ENCODE measurements at places on chromosomes 3 and 15. TPM values are rescaled to one million over a fixed set of nuclear protein-coding genes. Genes with fewer than 3 reads are reported as not detected.

The CCDC9B gene
- total RNA-seq, result 2.6 TPM

DNA sequence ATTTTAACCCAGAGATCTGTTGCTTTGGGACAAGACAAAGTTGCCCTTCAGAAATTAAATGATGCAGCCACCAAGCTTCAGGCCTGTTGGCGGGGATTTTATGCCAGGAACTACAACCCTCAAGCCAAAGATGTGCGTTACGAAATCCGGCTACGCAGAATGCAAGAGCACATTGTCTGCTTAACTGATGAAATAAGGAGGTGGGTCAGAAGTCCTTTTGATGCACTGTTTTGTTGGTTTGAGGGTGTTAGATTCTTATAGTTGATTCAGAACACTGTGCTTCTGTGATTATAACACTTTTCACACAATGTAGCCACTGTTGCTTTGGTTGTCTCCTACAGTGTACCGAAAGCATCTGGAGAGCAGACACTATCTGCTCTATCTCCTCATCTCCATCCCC lies 20.8 kb upstream of the NXPE3 start:
- H3K4me1 ChIP-seq, result peaks cover 30% of the 10 kb centered on the region
- H3K36me3 ChIP-seq, result peaks cover 67% of the 10 kb centered on the region
- H3K4me3 ChIP-seq, result no peak overlapping the region
- no peak overlapping the region for H3K27ac ChIP-seq
- no peaks in the 10 kb centered on the region for H3K27me3 ChIP-seq

GRCh38 chr3:161069511-161070251 lies 35.5 kb downstream of the B3GALNT1 start:
- no peaks in the 10 kb centered on the region for H3K27me3 ChIP-seq
- DNase-seq, result no peak
- peak overlapping the region; percentile 31 for H3K27ac ChIP-seq
- no peak overlapping the region for H3K4me3 ChIP-seq
- H3K36me3 ChIP-seq, result no peaks in the 10 kb centered on the region

DNA sequence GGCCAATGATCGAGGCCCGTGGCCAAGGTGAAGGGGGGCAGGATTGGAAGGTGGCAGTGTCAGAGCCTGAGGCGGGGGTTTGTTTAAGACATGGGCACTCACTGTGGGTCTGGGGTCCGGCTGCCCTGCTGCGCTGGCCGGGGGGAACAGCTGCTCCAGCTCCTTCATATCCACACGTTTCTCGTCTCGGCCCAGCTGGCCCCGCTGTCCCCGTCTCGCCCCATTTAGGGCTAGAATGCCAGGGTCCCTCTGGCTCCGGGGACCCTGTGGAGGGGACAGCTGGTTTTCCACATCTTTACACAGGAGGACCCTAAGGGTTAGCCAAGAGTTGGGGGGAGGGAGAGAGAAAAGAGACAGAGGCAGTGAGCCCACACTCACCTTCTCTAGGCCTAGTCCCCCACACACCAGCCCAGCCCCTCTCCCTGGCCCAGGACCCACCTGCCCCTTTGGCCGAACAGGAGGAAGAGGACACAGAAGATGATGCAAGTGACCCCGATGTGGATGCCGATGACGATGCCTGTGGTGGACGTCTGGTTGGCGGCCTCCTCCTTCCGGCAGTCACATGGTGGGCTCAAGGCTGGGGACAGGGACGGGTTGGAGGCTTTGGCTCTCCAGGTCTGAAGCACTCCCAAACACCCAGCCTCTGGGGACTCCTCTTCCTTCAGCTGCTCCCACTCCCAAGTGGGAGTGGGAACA lies 25.0 kb downstream of the RNU5B-1 start:
- DNase-seq, result no peak
- peaks cover 2% of the 10 kb centered on the region for H3K27me3 ChIP-seq
- no peaks in the 10 kb centered on the region for H3K36me3 ChIP-seq

DNA sequence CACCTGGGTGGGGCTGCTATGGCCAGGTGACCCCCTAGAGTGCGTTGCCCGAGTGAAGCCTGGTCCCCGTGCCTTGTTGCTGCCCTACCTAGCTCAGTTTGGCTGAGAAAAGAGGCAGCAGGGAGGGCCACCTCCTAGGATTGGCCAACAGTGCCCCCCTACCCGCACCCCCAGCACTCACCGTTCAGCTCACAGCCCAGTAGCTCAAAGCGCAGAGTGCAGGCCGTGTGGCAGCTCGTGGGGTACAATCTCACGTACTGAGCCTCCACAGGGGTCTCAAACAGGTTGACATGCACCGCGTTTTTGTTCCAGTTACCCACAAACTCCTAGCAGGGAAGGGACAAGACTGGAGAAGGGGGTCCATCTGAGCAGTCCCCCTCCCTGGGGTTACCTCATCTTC lies 7.6 kb downstream of the MFGE8 start:
- peaks cover 30% of the 10 kb centered on the region for H3K4me1 ChIP-seq
- no peak overlapping the region for H3K27ac ChIP-seq
- H3K4me3 ChIP-seq, result no peak overlapping the region
- DNase-seq, result no peak
- H3K27me3 ChIP-seq, result no peaks in the 10 kb centered on the region

DNA sequence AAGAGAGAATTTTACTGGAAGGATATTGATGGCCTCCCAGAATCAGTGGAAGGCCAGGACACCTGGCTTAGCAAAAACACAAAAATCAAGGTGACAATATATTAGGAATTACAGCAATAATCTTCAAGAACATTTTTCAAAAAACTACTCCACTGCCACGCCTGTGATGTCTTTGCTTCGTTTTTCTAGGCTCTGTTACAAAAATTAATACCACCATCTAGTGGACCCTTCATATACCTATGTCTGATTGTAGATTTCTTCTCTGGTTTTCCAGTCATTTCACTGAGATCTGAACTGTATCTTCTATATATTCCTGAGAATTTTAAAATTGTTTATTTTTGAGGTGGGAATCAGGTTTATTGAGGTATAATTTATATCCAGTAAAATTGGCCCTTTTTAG lies 5.6 kb upstream of the SLC33A1 start:
- no peaks in the 10 kb centered on the region for H3K27me3 ChIP-seq
- no peak overlapping the region for H3K4me3 ChIP-seq
- H3K27ac ChIP-seq, result peak overlapping the region; percentile 14
- DNase-seq, result no peak
- peaks cover 7% of the 10 kb centered on the region for H3K36me3 ChIP-seq

Data from activated CD4-positive, alpha-beta memory T cell treated with anti-CD3 and anti-CD28 coated beads, Interleukin-2, amount 10 ng/mL, durations not matched to agents 7 days and 5 days (primary cell).